GM20000 (cell line): ENCODE measurements at places on chromosomes 4 and X.

DNA sequence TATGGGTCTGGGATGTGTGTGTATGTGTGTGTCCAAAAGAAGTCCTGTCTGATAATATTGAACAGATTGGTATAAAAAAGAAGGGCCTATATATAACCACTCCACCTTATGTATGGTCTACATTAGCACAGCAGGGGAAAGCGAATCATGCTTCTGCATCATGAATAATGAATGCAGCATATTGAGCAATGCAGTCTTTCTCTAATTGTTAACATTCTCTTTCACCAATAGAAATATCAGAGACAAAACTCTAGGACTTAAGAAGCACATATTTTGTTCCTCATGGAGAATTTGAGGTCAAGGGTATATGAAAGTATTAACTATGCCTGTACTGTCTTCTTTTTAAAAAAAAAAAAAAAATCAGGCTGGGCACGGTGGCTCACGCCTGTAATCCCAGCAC lies 264.3 kb upstream of the NOCT start:
- no peak for DNase-seq

DNA sequence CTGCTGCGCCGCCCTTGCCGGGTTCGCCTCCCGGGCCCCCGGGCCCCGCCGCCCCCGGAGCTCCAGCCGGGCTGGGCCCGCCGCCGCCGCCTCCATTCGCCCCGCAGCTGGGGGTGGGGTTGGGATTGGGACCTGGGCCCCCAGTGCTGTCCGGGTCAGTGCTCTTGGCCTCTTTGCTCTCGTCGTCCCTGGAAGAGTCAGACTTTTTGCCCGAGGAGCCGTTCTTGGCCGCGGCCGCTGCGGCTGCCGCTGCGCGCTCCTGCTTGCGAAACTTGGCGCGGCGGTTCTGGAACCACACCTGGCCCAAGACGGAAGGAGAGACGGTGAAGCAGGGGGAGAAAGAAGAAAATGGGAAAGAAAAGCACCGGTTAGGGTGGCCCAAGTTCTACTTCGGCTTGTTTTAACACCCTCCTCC lies 2.5 kb downstream of the PHOX2B start:
- no peak for DNase-seq

DNA sequence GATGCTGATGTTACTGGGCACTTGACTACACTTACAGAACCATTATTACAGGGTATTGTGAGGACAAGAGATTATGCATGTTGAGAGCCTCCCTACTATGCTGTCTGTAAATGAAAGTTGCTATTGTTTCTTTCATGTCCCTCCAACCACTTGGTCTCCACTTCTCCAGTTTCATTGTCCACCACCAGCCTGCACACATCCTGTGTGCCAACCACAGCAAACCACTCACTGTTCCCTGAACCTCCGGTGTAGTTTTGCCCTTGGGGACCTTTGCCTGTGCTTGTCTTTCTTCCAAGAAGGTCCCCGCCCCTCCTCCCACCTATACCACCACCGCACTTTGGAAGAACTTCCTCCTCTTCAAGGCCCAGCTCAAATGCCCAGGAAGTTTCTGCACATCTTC lies 43.1 kb upstream of the AFF2 start:
- DNase-seq = no peak

DNA sequence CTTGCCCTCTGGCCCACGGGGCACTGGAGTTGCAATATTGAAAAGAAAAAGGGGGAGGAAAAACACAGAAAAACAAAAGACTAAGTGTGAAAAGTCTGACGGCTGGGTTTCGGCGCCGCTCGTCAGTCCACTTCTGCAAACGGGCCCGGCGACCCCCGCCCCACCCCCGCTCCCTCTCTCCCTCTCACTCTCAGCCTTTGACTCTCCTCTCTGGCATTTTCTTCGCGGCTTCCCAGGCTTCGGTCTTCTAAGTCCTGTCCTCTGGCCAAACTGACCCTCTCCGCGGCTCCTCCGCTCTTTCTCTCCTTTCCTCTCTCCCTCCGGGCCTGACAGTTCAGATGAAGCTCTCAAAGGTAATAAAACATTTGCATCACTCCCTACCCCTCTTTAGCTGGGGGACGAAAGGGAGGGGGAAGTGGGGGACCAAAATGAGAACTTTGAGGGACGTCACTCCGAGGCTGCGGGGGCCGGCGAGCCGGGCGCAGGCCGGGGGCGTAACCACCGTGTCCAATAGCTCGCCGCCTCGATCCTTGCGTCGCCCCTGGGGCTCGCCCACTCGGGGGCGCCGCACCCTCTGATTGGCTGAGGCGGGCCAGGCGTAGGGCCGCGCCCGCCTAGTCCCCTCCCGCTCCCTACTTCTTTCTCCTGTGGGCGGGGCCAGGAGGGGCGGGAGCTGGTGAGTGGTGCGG lies at the start of gene NKX6-1:
TSS of gene NKX6-1 (minus strand) at position 358 of the 689 bp plus-strand sequence. CDS start 1,064 bp downstream, outside the sequence.
- peak; percentile 34 for DNase-seq

GRCh38 chr4:8477095-8477635 lies 36.6 kb downstream of the TRMT44 start:
- no peak for DNase-seq

DNA sequence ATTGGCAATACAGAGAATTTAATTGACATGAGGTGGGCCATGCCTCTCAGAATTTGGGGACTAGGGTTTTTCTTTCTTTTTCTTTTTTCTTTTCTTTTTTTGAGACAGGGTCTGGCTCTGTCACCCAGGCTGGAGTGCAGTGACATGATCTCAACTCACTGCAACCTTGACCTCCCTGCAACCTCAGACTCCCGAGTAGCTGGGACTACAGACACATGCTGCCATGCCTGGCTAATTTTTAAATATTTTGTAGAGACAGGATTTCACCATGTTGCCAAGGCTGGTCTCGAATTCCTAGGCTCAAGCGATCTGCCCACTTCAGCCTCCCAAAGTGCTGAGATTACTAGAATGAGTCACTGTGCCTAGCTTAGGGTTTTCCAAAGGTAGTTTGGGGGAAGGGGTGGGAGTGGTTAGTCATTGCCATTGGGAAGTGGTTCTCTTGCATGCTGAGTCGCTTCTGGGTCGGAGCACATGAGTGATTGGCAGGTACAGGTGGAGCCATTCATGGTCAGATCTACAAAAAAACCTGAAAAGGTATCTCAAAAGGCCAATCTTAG lies 54.5 kb downstream of the MID2 start:
- DNase-seq = no peak

DNA sequence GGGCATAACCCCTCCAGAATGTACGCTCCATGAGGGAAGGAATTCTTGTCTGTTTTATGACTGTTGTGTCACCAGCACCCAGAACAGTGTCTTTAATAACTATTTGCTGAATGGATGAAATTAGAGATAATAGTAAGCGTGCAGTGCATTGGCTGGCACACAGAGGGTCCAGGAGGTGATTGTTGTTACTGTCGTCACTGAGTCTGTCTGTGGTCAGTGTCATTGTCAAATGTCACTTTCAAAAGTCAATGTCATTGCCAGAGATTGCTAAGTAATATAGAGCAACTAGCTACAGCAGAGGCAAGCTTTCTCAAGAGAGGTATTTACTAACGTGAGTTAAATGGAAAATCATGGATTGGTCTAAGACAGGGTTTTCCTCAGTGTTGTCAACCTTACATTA lies 70.7 kb downstream of the ARHGEF38 start:
- DNase-seq = no peak

GRCh38 chr4:149884046-149884445 lies 68.4 kb upstream of the IQCM start:
- no peak for DNase-seq

DNA sequence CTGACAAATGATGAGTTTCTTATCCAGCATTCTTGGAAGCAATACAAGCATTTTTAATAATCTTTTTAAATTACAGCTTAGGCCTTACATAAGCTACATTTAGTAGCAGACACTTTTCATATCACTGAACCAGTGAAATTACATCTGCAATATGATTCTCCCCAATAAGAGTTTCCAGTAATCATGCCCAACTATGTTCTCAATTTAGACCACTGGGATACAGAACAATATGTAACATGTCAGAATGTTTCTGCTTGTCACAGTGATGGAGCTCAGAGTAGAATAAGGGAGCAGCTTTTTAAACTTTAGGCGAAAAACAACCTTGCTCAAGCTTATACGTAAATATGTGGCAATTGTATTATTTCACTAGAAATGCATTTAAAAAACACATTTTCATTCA lies 1132.2 kb downstream of the FAT4 start:
- no peak for DNase-seq

DNA sequence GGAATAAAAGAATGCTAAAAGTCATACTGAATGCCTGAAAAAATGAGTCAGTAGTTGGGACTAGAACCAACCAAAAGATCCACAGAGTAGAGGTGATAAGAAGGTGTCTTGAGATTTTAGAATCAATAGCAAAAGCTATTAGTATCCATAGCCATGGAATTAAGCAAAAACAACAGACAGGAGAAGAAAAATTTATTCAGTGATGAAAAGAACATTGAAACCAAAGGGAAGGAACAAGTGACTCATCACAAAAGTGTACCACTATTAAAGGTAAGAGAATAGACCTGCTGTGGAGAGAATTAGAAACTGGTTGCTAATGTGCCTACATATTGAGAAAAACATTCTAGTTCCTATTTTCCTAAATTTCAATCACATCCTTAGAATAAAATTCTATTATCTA lies 182.0 kb upstream of the NEIL3 start:
- no peak for DNase-seq

- DNase-seq = no peak
These were observed 35.9 kb downstream of the SYTL4 start for GRCh38 chrX:100695991-100696390.

GRCh38 chr4:5389756-5390310 lies 318.5 kb downstream of the EVC2 start:
- DNase-seq = no peak

- no peak for DNase-seq
These were observed 109.4 kb upstream of the FAM9C start for GRCh38 chrX:13153796-13154195.

- DNase-seq = no peak
These were observed 71.1 kb upstream of the MAGEB2 start for GRCh38 chrX:30144221-30144620.

DNA sequence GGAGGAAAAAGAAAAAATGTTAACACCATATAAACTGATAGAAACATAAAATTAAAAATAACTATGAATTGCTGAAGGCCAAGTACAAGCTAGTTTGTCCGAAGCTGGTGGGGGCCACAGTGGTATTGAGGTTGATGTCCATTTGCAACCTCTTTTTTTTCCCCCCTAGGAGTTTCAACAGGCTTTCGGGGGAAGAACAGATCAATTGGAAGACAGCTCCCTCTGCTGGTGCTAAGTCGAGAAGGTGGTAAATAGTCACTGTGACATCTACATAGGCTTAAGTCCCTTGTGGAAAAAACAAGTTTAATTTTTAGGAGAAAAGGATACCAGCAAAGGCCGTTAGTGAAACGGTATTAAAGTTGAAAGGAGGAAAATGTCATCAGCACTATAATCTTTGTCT lies 115.7 kb upstream of the ZXDA start:
- peak; percentile 1 for DNase-seq

DNA sequence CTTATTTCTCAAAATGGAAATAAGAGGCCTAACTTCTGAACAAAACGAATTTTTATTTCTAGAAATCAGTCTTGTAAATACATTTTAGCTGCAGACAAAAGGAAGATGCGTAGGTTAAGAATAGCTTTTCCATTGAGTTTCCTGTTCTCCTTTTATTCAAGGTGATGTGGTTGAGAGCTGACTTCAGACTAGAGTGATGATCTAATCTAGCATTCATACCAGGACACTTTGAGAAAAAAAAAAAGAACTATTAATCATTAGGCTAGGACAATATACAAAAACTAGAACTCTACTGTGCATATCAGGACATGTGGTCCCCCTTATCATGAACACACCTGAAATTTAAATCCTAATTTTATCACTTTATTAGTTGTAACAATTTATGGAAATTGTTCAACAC lies 884.5 kb upstream of the EPHA5 start:
- no peak for DNase-seq

DNA sequence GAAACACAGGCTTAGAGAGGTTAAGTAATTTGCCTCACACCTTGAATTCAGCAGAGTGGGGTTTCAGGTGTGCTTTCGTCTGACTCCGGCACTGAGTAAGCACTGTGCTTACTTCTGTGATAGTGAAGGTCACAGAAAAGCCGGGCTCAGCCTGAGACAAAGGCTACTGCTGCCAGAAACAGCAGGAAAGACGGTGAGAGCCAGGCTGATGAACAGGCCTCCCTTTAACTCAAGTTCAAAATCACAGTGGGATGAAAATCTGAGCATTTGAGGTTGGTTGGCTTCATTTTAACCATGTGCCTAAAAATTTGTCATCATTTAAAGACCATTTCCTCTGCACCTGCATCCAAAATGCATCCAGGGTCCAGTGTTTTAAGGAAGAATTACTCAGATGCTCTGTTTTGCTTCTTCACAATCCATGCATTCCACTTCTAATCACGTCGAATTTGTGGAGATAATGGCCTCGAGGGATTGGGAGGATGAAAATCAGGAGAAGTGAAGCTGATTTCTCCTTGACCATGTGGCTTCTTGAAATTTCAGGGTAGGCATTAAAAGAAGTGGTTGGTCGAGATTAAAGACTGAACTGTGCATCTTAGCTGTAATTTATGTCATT lies 121.2 kb upstream of the LNX1 start:
- no peak for DNase-seq

DNA sequence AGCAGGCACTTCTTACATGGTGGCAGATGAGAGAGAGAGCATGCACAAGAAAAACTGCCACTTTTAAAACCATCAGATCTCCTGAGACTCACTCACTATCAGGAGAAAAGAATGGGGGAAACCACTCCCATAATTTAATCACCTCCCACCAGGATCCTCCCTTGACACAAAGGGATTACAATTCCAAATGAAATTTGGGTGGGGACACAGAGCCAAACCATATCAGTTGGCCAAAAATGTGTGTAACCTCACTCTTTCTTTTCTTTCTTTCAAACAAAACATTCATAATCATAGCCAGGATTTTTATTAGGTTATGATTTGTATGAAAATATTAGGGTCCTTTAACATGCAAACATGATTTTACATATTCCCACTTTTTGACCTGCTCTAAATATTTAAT lies 222.1 kb downstream of the PCDH18 start:
- DNase-seq = no peak

DNA sequence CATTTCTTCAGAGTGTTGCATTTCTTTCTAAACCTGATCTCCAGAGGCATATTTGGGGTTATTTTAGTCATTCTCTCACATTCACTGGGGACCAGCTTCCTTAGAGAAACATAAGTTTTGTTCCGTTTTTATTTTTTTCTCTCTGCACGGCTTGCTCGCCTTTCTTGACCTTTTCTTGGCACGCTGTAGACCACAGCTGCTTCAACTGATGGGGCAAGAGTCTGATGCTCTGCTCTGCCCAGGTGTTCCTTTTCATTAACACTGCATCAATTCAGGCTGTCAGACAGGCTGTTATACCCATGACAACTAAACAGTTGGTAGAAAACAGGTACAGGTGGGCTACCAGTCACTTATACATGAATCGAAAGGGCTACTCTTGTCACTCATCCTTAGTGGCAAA lies 682.2 kb upstream of the DIAPH2 start:
- DNase-seq = no peak
